ENCODE measurements at places on chromosomes 1 and 21. TPM values are rescaled to one million over a fixed set of nuclear protein-coding genes. Genes with fewer than 3 reads are reported as not detected.

GRCh38 chr21:35927262-35927661, 133.1 kb downstream of the SETD4 start:
- DNase-seq = no peak

- DNase-seq = no peak
Measured at GRCh38 chr1:204287466-204287891, 72.2 kb downstream of the PLEKHA6 start.

Gene SPRR5
- not detected for total RNA-seq

DNA sequence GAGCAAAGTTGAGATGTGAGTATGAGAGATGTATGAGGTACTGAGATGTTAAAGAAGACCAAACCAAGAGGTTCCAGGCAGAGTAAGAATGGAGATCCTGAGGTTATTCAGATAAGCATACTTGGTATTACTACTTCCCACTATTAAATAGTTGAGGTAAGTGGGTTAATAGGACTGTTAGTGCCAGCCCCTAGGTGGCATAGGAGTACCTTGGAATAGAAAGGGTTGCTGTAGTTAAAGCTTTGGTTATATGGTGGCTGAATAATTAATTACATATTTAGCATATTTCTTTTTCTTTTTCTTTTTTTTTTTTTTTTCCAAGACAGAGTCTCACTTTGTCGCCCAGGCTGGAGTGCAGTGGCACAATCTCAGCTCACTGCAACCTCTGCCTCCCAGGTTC, 397.9 kb upstream of the TMPRSS15 start:
- DNase-seq = no peak

GRCh38 chr1:29639741-29640427, 403.6 kb downstream of the PTPRU start:
- DNase-seq = peak; percentile 31

DNA sequence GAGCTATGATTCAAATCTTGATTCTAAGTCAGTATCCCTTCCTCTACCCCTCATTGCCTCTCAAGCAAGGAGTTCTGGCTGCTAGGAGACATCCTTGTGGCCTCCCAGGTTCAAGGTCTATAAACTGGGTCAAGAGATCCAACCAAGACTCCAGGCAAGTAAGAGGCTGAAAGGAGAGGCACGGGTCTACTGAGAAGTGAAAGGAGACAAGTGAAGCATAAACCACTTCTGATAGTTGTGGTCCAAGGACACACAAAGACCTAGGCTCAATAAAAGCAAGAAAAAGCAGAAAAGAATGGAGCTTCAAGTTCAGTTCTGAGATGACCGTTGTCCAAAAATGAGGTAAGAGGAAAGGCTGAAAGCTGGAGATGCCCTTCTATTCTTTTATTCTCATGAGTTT, 17.8 kb upstream of the PPP2R5A start:
- no peak for DNase-seq

DNA sequence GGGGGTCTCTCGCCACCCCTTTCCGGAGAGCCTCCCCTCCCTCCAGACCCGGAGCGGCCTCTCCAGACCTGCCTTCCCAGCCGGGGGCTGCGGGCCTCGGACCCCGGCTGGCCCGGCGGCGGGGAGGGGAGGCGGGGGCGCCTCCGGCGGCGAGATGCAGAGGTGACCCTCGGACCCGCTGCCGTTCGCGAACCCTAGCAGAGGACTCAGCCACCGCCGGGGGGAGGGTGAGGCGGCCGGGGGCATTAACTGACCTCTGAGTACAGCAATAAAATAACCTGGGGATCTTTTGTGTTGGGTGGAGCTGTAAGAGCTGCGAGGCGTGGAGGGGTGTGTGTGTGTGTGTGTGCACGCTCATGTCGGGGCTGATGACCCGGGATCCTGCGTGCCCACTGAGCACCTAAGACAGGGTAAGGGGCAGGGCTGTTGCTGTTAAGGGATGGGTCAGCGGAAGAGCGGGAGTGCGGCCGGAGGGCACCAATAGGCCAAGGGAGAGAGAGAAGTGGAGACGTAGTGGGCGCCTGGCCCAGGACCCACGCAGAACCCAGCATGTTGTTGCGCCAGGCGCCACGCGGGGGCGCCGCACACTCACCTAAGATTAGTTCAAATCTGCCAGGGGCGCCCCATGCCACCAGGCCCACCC, 6.3 kb downstream of the HAPLN2 start:
- no peak for DNase-seq

DNA sequence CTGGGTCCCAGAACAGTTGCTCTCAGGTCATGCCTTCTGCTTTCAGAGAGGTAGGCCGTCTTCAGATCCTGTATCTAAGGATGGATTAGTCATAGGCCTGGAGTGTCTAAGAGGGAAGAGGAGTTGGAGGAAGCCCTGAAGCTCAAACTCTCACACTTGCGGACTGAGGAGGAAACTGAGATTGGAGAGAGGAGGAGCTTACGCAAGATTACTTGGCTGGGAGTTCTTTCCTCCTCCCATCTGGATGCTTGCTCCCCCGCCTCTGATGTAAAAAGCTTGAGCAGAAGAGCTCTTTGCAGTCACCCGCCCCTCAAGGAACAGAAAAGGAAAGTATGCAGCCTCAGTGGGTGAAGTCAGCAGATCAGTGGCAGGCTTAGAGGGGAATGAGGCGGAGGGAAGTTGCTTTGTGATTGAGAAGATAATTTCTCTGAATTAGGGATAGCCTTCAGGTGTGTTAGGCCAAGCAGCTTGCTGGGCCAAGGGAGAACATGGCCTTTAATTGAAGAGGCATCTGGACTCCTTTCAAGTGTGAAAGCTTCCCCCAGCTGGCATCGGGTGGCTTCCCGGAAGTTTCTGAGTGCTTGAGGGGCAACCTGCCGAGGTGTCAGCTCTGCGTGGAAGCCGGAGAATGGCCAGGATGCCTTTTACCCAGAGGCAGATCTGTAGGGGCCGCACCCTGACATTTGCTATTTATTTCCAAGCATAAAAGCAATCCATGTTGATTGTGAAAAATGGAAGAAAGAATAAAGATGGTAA, 6.6 kb downstream of the ADORA1 start:
- DNase-seq = no peak

GRCh38 chr21:25871566-25871965, 136.8 kb downstream of the GABPA start:
- no peak for DNase-seq

Gene WDR64
- 0.40 TPM for total RNA-seq

Gene KCNC4
- 1.8 TPM for total RNA-seq

DNA sequence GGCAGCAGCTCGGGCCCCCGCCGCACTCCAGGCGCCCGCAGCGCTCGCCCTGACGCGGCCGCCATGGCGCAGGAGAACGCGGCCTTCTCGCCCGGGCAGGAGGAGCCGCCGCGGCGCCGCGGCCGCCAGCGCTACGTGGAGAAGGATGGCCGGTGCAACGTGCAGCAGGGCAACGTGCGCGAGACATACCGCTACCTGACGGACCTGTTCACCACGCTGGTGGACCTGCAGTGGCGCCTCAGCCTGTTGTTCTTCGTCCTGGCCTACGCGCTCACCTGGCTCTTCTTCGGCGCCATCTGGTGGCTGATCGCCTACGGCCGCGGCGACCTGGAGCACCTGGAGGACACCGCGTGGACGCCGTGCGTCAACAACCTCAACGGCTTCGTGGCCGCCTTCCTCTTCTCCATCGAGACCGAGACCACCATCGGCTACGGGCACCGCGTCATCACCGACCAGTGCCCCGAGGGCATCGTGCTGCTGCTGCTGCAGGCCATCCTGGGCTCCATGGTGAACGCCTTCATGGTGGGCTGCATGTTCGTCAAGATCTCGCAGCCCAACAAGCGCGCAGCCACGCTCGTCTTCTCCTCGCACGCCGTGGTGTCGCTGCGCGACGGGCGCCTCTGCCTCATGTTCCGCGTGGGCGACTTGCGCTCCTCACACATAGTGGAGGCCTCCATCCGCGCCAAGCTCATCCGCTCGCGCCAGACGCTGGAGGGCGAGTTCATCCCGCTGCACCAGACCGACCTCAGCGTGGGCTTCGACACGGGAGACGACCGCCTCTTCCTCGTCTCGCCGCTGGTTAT, 2.8 kb downstream of the KCNJ9 start:
- peak; percentile 77 for DNase-seq

DNA sequence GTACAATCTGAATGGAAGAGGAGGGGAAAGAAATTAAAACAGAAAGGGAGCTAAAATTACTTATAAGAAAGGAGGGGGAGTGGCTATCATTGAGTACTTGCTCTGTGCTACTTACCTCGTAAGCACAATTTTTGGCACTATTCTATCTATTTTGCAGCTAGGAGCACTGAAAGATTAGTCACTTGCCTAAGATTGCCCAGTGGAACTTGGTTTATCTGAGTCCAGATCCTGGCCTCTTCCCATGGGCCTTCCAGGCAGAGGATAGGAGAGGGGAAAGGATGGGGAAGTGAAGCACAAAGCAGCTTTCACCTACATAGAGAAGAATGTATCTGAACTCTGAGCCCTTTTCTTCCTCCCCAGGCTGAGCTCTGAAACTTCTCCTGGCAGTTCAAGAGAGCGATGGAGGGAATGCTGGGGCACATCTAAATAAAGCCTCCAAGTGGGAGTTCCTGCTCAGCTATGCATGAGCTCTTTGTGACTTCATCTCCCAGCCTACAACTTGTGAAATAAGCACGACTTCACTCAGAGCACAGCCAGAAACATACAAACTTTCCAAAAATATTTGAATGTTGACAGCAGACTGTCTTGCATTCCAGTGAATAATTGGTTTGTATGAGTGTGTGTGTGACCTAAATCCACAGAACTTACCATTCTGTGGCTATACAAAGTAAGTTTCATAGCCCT, 29.4 kb downstream of the HMGB4 start:
- DNase-seq = no peak

- no peak for DNase-seq
Measured at GRCh38 chr1:115475252-115475651, 137.2 kb upstream of the NGF start.

GRCh38 chr1:228983231-228983660, 248.0 kb downstream of the RHOU start:
- peak; percentile 43 for DNase-seq

GRCh38 chr1:172764378-172764777, 105.5 kb downstream of the FASLG start:
- DNase-seq = no peak

Gene UBE2U
- total RNA-seq = not detected

DNA sequence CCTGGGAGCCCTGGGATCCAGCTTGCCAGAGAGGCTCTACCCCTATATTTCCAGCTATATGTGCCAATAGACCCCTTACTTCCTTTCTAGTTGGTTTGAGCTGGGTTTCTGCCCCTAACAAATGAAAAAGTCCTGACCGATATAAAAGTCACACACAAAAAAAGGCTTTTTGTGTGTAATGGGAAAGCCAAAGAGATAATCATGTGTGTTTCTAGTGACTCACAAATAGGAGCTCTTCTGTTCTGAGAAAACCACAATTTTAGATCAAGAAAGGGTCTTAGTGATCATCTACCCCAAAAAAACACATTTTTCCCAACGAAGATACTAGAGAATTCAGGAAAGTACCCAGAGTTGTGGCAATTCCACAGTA, 23.0 kb upstream of the PLEKHA6 start:
- no peak for DNase-seq

GRCh38 chr1:160211046-160211790, 6.0 kb downstream of the PEA15 start:
- no peak for DNase-seq

GRCh38 chr1:64900916-64901315, 65.4 kb downstream of the JAK1 start:
- no peak for DNase-seq

DNA sequence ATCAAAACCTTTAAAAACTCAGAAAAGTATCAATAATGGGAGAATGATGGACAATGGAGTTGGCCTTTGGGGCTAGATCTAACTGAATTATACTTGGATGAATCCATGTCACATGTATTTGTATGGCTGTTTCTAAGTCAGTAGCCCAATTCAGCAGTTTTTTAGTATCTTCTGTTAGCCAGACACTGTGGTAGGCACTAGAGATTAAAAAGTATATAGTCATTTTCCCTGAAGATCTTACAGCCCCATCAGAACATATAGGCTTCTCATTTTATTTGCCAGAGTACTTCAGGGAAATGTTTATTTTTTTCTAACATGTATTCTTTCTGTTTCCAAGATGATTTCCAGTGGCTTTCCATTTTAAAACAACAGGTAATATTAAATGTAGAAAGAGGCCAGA, 273.7 kb downstream of the NFIA start:
- DNase-seq = no peak

GRCh38 chr1:56516539-56517252, 62.7 kb downstream of the PLPP3 start:
- DNase-seq = no peak

Gene HRNR
- total RNA-seq = not detected

Gene PDZK1
- total RNA-seq = 76.0 TPM

DNA sequence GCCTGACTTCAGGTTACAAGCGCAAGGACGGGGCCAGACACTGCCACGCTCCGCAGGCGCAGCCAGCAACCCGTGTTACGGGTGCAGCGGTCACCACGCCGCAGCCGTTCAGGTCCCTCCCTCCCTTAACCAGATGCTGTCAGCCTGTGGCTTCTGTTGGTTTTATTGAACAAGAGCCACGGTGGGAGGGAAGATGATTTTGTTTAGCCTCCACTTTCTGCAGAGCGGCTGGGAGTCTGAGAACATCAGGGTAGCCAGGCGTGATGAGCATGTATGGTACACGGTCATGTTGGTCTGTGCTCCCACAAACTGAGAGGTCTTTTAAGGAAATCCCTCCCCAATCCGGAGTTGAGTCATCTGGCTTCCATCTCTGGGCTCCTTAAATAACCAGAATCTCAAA, 18.5 kb upstream of the ADARB1 start:
- no peak for DNase-seq

Gene TTLL7
- total RNA-seq = 7.5 TPM

- DNase-seq = no peak
Measured at GRCh38 chr1:200354243-200354642, 55.6 kb downstream of the ZNF281 start.

Gene NTMT2
- total RNA-seq = not detected
